ENCODE measurements at places on chromosomes 13 and 19.

DNA sequence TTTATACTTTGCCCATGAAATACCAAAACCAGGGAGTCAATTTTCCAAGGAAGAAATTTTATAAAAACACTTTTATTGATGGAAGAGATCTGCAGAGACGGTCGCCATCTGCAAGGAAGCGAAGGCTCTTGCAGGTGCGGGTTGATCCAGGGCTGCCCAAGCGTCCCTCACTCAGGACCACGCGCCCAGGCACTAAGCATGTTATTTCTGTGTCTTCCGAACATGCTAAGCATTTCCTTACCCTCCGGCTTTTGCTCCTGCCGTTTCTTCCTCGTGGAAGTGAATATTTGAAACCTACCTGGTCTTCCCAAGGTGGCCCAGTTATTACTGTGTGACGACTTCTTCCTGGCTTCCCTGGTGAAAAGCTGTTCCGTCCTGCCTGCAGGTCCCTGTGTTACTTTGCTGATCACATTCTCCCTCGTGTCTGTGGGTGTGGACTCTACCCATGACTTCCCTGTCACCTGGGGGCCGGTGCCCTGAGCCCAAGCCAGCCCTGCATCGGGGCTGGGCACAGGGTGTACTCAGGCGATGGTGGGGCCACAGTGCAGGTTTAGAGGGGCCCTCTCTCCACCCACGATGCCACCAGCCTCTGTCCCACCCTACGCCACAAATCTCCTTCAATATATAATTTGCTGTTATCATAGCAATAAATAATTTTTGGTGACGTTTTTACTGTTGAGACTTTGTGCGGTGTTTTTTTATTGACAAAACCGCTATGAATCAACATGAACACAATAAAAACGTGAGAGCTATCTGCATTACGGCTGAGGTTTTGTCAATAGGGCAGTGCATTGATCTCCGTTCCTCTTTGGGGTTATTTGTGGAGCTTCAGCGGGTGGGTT lies 119.4 kb downstream of the URI1 start:
- no peak for DNase-seq

GRCh38 chr19:40724315-40724714 lies 7.4 kb downstream of the ITPKC start:
- DNase-seq = no peak

DNA sequence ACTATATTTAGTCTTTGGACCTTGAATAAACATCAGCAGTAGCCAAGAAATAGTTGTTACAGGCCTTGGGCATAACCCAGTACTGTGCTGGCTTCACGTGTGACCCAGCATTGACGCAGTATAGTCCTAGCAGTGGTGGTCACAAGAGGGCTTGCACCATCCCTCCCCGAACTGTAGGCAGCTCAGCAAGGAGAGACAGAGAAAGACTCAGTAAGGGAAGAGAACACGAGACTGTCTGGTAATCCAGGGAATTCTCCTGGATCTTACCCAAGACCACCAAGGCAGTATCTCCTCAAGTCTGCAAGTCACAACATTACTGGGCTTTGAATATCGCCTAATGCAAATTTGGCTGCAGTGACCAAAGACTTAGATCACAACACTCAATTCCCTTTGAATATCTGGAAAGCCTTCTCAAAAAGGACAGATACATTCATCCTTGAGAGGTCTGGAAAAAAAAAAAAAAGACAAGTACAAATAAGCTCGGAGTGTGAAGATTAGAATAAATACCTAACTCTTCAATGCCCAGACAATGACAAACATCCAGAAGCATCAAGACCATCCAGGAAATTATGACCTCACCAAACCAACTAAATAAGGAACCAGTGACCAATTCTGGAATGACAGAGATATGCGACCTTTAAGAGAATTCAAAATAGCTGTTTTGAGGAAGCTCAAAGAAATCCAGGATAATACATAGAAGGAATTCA lies 39.7 kb downstream of the CAB39L start:
- no peak for DNase-seq

- DNase-seq = no peak
These were observed 46.8 kb downstream of the MIPEP start for GRCh38 chr13:23842406-23842805.

DNA sequence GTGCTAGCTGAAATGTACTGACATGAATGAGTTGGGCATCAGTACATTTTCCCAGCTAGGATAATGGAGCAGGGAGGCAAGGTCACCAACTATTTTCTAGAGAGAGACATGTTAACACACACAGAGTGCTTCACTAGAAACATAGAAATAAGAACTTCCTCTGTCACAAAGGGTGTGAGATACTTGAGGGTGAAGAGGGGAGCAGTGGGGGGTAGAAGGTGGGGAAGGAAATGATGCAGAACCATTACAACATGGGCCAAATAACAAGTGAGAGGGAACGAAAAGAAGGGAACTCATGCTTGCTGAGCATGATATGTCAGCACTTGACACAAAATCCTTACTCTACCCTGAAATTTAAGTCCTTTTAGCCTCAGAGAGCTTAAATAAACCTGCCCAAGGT lies 87.8 kb upstream of the RFC3 start:
- DNase-seq = no peak

DNA sequence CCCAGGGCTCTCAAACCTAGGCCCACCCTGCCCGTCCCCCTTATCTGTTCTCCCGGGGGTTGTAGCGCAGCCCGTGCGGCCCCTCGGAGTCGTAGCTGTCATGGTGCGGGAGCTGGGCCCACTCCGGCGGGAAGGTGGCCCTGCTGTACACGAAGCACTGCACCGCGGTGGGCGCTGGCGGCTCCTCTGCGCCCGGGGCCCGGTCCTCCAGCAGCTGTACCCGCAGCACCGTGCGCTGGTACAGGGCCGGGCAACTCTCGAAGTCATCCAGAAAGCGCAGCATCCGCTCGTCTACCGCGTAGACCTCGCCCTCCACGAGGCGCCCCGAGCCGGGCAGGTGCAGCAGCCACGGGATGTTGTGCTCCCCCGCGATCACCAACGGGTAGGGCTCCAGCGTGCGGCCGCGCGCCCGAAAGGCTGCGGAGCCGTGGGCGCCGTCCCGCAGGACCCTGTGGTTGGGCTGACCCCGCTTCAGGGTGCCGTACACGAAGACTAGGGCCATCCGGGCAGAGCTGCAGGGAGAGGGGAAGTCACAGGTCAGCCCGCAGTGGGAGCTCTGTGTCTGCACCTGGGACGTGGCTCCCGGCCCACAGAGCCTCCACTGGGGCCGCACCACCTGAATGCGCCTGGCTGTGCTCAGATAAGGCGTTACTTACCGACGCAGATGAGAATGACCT lies 56.4 kb downstream of the GGACT start:
- DNase-seq = no peak

GRCh38 chr19:41339936-41340335 lies 13.8 kb downstream of the TGFB1 start:
- no peak for DNase-seq

- DNase-seq = no peak
These were observed 2.2 kb downstream of the SIGLEC6 start for GRCh38 chr19:51529301-51529700.

DNA sequence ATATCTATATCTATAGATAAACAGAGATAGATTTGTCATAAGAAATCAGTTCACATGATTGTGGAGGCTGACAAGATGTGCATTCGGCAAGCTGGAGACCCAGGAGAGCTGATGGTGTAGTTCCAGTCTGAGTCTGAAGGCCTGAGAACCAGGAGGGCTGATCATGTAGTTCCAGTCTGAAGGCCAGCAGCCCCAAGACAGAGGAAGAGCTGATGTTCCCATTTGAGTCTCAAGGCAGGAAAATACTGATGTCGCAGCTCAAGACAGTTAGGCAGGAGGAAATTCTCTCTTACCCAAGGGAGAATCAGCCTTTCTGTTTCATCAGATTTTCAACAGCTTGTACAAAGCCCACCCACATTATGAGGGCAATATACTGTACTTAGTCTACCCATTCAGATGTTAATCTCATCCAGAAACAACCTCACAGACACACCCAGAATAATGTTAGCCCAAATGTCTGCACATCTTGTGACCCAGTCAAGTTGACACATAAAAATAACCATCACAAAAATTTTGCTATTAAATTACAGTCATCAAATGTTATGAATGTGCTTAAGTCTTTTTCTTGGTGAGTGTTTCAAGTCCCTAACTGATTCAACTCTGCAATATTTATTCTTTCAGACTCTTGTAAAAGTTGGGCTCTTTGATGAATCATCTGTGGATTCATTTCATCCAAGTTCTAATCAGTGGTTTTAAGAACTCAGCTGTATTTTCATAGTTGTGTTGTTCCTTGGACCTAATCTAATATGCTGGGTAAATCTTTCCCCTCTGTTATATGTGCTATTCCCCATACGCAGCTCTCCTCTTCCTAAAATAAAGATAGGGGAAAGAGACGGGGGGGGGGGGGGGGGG lies 22.7 kb upstream of the LRCH1 start:
- DNase-seq = no peak

- DNase-seq = no peak
These were observed 269.3 kb downstream of the KCNRG start for GRCh38 chr13:50284540-50284939.

- no peak for DNase-seq
These were observed 115.7 kb upstream of the TRPC4 start for GRCh38 chr13:37985281-37985680.

- peak; percentile 33 for DNase-seq
These were observed 51.3 kb downstream of the ERICH6B start for GRCh38 chr13:45564133-45564776.

GRCh38 chr19:7419153-7419552 lies 69.7 kb downstream of the PEX11G start:
- no peak for DNase-seq

DNA sequence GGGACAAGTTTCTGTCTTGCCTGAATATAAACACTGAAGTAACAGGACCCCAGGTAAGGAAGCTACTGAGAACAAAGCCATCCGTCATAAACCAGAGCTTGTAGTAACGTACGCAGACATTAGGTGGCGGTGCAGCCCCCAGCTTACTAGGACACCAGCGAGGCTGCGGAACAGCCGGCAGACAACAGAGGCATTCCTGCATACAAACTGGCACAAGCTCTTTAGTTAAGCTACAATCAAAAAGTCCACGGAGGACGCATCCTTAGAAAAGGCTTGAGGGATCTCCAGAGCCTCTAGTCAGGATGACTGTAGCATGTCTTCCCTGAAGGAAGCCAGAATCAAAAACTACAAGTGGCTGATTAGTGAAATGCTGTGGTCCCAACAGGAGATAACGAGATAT lies 26.2 kb downstream of the ZNF160 start:
- DNase-seq = no peak

GRCh38 chr13:43300865-43301264 lies 277.5 kb downstream of the DNAJC15 start:
- no peak for DNase-seq

GRCh38 chr13:90420683-90421082 lies 926.8 kb upstream of the MIR17HG start:
- DNase-seq = no peak

- no peak for DNase-seq
These were observed 36.7 kb downstream of the USPL1 start for GRCh38 chr13:30654430-30654829.

- DNase-seq = no peak
These were observed 107.5 kb downstream of the SUCLA2 start for GRCh38 chr13:47893527-47893926.

DNA sequence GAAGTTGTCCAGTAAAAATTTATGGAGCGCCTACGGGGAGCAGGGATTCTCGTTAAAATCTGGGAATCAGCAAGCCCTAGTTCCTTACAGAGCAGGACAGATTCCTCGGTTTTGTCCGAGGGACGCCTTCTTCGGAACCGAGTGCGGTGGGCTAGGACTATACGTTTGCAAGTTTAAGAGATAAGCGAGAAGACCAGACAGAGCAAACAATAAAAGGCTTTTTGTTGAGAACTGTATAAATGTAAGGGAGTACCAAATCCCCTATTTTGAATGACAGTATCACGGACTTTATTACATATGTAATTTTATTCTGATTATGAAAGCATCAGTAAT lies 971 bp upstream of the ANKRD10 start:
- no peak for DNase-seq

- DNase-seq = no peak
These were observed 42.5 kb upstream of the INTS6 start for GRCh38 chr13:51495316-51495715.

- no peak for DNase-seq
These were observed 393.0 kb downstream of the LMO7 start for GRCh38 chr13:76029088-76029487.

DNA sequence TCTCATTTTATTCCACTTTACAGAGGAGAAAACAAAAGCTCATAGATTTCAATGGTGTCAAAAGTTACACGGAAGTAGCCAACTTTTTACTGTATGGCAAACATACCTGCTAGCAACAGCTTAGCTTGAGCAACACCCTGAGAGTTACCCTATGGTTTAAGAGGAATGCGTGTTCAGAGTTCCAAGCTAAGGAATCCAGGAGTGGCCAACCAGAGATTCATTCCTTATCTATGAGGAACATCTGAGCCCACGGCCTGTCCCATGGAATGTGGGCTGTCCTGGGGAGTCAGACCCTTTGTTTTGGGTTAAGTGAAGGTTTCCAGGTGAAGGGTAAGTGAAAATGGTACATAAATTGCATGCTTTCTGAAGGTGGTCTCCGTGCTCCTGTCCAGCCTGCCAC lies 67.5 kb downstream of the STARD13 start:
- no peak for DNase-seq

DNA sequence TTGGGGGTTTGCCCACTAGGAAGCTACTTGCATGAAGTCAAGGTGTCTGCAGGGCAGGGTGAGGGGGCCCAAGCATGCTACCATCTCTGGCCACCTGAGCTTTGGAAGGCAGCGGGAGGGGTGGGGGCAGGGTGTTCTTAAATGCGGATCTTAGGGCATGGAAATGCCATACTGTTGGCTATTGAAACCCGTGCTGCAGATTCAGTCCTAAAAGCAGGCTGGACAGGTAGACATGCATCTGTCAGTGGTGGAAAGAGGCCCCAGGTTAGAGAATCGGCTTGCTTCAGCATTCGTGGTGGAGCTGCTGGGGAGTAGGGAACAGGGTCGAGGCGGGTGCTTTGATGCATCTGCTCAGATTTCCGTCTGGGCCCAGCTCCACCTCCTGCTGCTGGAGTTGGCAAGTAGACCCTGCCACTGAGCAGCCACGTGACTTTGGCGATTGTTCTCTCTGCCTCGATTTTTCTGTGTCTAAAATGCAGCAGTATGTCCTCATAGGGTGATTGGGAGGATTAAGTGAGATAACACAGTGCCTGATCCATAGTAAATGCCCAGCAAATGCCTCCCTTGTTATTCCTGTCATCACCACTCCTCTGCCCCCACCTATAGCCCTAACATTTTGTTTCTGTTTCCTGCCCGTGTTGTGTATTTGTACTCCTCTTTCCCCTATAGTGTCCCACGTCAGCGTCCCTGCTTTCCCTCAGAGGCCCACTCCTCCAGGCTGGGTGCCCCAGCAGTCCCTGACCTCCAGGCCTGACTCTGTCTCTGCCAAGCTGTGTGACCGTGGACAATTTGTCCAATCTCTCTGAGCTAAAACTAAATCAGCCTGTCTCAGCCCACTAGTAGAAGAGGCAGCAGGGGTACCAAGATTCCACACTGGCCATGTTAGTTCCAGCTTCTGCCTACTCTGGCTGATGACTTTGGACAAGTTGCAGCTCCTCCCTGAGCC lies 5.8 kb downstream of the PPP1R37 start:
- DNase-seq = no peak
